ENCODE measurements at places on chromosomes 1 and 21.

DNA sequence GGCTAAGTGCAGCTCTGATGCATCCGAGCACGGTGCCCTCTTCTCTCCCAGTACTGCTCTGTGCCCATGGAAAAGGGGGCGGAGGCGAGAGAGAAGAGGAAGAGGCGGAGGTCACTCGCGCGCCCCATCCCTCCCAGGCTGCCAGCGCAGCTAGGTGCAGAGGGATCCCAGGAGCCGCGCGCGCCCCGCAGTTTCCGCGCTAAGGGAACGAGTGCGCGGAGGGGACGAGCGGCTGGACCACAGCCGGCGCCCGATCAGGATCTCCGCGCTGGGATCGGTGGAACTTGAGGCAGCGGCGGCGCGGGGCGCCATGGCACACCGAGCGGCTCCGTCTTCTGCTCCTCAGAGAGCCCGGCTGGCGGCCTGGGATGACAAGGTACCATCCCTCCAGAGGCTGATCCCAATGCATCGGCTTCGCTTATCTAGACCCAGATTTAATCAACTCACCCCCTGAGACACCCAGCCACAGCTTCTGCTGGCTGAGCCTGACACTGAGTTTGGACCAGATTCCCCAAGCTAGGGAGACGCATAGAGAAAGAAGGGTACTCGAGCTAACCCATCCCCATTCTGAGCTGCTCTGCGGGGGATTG lies at the start of gene PTGFR:
TSS of gene PTGFR (plus strand) at position 114 of the 590 bp plus-strand sequence. CDS start 1,770 bp downstream, outside the sequence.
- no peak for DNase-seq

- no peak for DNase-seq
Measured at GRCh38 chr1:209748620-209749019, 7.2 kb upstream of the TRAF3IP3 start.

GRCh38 chr1:237084341-237085077 lies 42.5 kb downstream of the RYR2 start:
- DNase-seq = no peak

- DNase-seq = no peak
Measured at GRCh38 chr1:160401487-160401805, 1.1 kb downstream of the VANGL2 start.

- DNase-seq = no peak
Measured at GRCh38 chr1:8349961-8350360, 32.0 kb downstream of the SLC45A1 start.

GRCh38 chr1:6131561-6131960 lies 48.6 kb downstream of the CHD5 start:
- DNase-seq = no peak

DNA sequence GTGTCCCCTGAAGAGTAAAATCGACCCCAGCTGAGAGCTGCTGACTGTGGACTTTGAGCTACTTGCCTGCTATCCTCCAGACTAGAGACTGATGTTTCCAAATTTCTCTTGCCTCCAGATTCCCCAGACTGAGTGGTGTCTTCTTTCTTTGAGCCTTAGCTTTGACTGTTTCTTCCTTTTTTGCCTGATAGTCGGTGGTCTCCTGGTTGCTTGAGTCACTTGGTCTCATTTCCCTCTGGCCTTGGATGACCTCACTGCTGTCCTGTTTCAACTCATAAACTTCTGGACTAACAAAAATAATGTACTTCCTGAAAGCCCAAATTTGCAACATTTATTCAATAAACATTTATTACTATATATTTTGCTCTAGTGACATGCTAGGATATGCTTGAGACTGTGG lies 52.9 kb upstream of the DIPK1A start:
- no peak for DNase-seq

DNA sequence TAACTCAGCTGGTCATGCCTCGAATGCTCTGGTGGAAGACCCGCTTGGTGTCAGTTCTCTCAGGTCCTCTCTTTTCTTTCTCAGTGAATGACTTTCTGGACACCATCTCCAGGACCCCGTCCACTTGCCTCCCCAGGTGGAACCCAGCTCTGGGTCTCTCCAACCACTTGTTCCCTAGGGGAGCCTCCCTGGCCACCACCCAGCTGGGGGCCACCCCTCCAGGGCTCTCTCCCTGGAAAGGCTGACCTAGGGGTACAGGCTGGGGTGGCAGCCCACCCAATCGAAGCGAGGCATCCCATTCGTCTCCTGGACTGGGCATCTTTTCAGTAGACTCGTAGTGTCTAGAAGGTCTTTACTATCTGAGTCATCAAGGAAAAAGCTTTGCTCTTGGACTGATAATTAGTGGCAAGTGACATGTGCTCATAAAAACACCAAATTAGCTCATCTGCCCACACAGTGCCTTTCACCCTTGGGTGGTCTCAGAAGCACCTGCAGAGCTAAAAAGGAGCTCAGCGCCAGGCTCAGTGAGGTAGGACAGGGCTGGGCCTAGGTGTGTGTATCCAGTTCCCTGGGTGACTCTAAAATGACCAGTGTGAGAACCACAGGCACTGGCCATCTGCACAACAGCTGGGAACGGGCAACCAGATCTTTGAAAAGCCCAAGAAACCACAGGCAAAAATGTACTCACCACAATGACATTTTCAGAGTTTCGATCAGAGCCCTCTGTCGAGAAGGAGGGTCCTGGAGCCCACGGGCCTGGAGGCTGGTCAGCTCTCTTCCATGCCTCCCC lies 2.4 kb upstream of the PDXK start:
- DNase-seq = no peak

GRCh38 chr1:52599236-52599635 lies 2.9 kb upstream of the GPX7 start:
- no peak for DNase-seq

DNA sequence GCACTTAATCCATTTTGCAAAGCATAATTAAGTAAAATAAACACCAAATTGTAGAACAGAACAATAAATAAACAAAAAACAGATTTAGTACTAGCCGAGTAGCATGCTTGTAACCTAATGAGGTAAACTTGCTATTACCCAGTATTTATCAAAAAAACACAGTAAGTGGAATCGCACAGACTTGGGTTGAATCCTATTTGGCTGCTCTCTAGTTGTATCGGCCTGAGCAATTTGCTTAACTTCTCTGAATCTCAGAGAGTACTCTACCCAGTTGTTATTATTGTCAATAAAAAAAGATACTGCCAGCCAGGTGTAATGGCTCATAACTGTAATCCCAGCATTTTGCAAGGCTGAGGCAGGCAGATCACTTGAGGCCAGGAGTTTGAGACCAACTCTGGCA lies 664.3 kb downstream of the ADGRL2 start:
- DNase-seq = no peak

- no peak for DNase-seq
Measured at GRCh38 chr1:172720339-172720738, 61.4 kb downstream of the FASLG start.

DNA sequence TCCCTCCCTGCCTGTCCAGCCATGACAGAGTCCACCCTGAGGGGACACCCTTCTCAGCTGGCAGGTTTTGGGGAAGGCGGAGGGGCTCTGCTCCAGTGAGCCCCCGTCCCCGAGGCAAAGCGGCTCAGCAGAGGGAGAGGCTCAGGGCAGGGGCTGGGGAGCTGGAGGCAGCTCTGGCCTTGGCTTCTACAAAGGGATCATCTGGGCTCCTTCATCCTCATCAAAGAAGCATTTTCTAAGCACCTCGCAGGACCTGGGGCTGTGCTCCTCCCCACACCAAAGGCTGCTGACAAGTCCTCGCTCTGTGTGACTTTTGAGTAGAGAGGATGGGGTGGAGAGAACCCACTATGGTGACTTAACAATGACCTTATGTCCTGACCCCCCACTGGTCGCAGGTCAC lies 21.0 kb upstream of the CLSTN1 start:
- DNase-seq = no peak

DNA sequence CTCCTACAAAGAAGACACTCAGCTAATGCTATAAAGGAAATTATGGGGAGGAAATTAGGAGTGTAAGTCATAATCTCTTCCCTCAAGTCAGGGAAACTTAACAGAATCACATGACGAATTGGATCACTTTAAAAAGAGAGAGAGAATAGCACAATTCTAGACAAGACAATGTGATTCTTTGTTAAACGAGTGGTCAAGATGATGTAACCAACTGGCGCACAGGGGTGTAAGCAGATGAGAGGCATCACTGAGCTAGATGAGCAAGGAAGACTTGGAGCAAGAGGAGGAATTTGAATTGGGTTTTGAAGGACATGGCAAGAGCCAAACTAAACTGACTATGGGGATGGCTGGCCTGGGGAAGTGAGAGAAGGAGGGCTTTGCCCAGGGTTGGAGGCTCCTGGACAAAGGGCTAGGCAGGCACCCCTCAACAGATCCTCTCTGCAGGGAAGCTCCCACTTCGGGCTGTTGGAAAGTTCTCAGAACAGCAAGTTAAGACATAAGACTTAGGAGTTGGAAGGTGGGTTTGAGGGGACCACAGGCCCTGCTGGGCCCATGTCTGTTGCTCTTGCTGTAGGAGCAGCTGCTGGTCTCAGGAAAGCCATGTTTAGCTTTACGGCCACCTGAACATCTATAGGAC lies 123.9 kb upstream of the GRIK3 start:
- DNase-seq = no peak

GRCh38 chr1:13224480-13225060 lies 1.4 kb downstream of the PRAMEF18 start:
- DNase-seq = no peak

- no peak for DNase-seq
Measured at GRCh38 chr1:94351481-94351880, 66.7 kb upstream of the ABCD3 start.

- peak; percentile 37 for DNase-seq
Measured at GRCh38 chr1:35544976-35545375, 12.2 kb downstream of the KIAA0319L start.

- DNase-seq = no peak
Measured at GRCh38 chr1:63691701-63692425, 82.0 kb upstream of the ROR1 start.

GRCh38 chr1:147515045-147515869 lies 26.0 kb upstream of the BCL9 start:
- DNase-seq = no peak

GRCh38 chr21:34808569-34809204 lies 139.9 kb downstream of the CLIC6 start:
- no peak for DNase-seq

DNA sequence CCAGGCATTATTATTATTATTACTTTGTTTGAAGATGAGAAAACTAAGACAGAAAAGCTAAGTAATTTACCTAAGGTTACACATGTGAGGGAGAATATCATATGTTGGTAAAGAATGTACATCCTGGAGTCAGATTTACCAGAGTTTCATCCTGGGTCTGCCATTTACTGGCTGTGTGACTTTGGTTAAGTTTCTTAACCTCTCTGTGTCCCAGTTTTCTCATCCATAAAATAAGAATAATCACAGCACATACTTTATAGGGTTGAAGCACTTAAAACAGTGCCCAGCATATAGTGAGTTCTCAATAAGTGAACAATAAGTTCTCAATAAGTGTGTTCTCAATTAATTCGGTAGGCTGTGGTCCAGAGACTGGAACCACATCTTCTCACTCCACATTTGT lies 32.5 kb downstream of the UBE2U start:
- no peak for DNase-seq

GRCh38 chr1:2547210-2548067 lies 8.7 kb upstream of the TNFRSF14 start:
- DNase-seq = no peak

- DNase-seq = no peak
Measured at GRCh38 chr1:207308451-207309190, 12.9 kb upstream of the CD55 start.

DNA sequence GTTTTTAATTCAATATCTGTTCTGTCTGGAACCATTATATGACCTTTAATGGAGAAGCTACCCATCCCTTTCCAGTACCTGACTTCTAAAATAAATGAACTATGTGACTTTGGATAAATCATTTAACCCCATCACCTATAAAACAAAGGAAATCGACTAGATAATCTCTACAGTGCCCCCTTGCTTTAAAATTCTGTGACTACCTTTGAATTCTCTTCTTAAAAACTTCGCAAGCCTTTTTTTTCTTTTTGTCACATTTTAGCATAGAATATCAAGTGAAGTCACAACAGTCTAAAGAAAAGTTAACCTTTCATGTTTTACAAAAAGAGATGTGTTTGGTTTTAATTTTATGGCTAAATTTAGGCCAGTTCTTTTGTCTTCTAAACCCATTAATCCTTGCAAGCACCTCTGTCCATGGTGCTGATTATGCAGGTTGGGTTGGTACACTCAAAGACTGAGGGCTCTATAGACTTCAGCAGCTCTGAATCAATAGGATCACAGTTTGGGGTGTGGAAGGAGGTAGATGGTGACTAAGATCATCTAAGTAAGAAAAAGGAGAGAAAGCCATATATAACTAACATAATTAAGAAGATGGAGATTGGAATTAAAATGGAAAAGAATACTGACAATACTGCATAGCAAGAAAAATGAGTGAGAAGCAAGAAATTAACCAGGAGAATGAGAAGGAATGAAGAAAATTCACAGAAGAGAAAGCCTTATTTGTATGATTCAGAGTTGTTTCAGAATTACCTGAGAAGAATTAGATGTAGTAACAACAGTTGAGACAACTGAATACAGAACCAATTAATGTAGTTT lies 59.2 kb downstream of the TBX15 start:
- no peak for DNase-seq

DNA sequence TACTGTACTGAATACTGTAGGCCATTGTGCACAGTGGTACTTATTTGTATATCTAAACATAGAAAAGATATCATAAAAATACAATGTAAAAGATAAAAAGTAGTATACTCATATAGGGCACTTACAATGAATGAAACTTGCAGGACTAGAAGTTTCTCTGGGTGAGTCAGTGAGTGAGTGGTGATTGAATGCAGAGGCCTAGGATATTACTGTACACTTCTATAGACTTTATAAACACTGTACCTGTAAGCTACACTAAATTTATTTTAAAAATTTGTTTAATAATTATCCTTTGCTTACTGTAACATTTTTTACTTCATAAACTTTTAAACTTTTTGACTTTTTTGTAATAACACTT lies 82.5 kb downstream of the FGGY start:
- DNase-seq = no peak

DNA sequence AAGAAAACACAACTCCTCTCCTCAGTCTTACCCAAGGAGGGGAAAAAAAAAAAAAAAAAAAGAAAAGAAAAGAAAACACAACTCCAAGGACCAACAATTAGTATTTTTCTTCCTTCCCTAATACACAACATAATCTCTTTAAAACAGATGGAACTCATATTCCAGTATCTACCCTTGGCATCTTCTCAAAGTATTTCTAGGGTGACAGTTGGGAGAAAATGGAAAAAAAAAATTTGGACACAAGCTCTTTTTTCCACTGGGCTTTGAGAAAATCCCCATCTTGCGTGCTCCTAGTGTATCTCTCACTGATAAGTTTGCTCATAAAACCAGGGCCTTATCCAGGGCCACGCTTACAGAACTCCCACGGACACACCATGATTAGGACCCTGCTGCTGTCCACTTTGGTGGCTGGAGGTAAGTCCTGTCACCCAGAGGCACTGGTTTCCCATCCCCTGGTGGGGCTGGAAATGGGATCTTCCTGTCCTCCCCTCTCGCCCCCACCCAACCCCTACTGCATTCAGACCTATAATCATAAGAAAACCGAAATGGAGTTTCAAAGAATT lies at the start of gene CELA2B:
TSS of gene CELA2B (plus strand) at position 353 of the 563 bp plus-strand sequence. CDS start at position 375, 22 bp downstream.
- DNase-seq = no peak

DNA sequence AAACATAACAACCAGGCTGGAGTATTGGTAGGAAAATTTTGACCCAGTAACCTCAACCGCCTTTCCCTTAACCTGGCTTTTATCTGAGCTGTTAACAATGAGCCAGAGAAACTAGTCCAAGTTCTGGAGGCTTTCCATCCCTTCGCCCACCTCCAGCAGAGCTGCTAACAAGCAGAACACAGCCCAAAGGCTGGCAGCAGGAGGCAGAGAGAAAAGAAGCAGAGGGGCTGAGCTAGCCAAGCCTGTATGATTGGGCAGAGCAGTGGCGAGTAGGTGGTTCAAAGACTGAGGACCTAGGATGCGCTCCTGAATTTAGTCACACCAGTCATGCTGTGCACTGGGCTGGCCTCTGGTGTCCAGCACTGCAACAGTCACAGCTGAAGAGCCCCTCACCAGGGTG lies 123.0 kb downstream of the TNR start:
- no peak for DNase-seq

Measured in activated gamma-delta T cell treated with anti-CD3 and anti-CD28 coated beads, Interleukin-2, amount 50 U/mL, for 16 hours (primary cell).